ENCODE measurements at places on chromosomes 7 and 10.

- DNase-seq, result no peak
These were observed 22.8 kb downstream of the GNA12 start for GRCh38 chr7:2821161-2821841.

DNA sequence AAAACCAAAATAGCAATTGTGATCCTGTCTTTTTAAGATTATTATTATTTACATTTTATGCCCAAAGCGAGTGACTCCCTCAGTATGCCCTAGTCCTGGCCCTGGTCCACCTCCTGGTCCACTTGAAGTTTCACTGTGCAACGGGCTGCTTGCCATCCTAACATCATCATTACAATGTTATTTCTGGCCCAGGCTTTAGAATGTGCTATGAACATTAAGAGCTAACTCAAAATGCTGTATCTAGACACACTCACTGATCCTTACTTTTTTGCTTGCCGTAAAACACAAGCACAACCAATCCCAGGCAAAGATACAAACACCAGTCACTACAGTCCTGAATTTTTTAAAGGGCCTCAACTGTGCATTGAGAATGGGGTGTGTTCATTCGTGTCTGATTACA, 38.4 kb downstream of the RHOBTB1 start:
- peak; percentile 36 for DNase-seq

DNA sequence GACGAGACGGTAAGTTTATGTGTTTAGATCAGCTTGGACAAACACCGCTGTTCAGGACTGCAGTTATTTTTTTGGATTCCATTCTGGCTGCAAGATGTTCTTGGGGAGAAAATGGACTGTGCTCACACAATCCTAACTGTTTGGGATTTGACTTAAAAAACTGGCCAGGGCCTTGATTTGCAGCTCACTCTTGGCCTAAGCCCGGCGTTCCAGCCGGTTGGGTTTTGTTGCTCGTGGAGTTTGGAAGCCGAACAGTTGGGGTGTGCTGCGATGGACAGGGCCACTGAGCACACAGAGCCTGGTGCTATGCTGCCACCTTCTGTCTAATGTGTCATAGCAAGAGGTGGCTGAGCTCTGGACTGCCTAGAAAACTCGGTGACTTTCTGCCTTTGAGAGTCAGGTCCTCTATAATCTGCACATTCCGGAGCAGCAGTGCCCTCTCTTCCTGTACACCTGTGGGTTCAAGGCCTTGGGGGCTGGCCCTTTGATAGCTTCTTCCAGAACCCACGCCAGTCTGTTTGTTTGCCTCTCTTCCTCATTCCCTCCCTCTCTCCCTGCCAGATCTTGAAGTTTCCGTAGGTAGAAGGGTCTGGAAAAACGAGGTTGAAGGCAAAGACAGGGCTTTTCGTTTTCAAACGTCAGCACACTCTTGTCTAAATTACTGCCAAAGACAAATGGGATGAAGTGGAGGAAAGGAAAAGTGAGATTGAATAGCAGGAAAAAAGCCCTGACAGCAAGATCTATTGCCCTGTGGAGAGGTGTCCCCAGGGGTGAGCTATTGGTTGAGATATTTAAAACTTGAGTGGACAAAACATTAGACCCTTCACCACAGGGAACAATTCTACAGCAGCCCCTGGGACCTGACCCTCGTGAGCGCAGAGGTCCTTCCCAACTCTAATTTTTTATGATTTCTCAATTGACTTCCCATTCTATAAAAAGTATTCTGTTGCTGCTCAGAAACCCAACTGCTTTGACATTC, 167.5 kb upstream of the HABP2 start:
- DNase-seq, result peak; percentile 95

GRCh38 chr7:24660546-24660945, 87.3 kb downstream of the PALS2 start:
- peak; percentile 11 for DNase-seq

DNA sequence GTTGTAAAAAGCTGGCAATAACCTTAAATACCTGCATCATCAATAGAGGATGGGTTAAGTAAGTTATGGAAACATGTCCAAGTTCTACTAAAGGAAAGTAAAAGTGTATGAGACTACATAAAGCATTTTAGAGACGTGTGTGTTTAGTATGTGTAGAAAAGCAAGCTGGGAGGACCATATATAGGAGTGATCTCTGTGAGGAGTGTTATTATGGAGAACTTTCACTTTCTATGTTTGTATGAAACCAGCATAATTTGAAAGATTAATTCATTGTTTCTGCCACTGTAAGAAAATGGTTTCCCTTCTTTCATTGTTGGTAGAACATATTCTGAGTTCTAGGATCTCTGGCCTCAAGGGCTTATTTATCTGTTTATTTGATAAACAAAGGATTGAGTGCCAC, 19.2 kb upstream of the PDLIM1 start:
- no peak for DNase-seq

DNA sequence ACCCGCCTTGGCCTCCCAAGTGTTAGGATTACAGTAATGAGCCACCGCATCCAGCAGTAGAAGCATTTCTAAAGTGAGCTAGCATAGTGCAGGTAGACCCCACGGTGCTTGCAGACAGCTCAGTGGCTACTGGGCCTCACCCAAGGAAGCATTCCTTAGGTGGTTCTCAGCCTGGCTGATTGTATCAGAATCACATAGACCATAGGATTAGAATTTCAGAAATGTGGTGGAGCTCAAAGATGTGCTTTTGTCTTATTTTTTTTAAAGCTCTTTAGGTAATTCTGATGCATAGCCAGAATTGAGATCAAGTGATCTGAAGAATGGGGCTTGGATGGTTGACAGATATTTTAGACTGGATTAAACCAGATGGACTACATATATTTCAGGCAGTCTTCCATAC, 10.9 kb downstream of the ANLN start:
- DNase-seq, result no peak

DNA sequence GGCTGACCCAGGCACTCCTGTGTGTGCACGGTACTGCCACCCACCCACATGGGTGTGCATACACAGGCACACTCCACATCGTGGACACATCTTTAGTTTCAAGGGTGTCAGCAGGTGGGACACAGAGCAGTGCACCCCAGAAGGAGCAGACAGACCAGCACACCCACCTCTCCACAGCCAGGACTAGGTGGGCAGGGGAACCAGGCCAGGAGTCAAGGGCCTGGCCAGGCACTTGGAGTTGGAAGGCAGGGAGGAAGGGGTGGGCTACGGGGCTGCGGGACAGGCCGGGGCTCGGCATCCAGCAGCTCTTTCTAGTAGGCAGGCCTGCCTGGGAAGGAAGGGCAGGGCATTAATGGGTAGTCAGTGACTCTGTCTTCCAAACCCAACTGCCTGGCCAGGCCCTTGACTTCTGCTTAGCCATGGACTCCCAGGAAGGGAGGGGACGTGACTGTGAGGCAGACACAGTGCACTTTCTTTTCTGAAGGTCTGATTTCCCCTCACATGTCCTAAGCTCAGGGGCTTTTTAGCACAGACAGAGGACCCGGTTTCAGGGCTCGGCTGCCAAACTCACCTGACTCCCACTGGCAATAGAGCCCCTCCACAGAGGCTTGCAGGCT, 14.6 kb downstream of the RASGEF1A start:
- DNase-seq, result no peak

DNA sequence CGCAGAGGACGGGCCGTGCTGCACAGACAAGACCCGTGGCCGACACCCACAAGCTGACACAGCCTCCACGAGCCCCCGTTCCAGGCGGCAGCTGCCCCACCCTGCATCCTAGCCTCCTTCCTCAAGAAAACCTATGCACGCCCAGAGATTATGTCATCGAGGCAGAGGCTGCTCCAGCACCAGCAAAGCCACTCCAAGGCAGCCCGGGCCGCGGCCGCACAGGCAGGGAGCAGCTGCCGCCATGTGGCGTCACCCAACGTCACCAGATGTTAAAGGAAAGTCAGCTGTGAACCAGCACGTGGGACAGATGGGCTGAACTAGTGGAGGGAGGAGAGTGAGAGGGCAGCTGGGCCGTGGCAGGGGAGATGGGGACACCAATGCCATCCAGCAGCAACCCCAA, 59.8 kb downstream of the STK32C start:
- no peak for DNase-seq

DNA sequence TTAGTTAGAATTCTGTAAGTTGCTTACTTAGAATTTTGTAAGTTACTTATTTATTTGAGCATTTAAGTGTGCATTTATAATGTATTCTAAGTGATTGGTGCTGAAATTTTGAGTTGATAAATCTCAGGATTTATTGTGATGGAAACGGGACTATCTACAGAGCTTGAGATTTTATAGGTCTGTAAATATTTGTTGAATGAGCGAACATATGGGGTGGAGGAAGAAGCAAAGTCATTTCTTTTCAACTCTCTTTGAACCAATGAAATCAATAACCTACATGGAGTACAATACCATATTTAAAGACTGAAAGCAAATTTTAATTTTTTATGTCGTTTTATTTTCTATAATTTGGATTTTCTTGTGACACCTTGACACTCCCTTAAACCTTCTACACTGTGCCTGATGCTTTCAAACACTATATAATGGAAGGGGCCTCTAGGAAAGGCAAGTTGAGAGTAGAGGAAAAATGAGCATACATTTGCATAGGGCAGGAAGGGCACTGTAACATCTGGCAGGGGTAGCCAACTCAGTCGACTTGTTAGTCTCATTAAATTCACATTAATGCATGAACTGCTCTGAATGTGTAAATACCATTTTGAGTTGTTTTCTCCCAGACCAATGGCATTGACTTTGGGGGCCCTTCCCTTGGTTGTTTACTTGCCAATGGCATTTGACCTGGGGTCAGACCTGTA, 204.2 kb downstream of the DYNC1I1 start:
- no peak for DNase-seq

GRCh38 chr10:534047-534566, 155.4 kb downstream of the DIP2C start:
- DNase-seq, result no peak

DNA sequence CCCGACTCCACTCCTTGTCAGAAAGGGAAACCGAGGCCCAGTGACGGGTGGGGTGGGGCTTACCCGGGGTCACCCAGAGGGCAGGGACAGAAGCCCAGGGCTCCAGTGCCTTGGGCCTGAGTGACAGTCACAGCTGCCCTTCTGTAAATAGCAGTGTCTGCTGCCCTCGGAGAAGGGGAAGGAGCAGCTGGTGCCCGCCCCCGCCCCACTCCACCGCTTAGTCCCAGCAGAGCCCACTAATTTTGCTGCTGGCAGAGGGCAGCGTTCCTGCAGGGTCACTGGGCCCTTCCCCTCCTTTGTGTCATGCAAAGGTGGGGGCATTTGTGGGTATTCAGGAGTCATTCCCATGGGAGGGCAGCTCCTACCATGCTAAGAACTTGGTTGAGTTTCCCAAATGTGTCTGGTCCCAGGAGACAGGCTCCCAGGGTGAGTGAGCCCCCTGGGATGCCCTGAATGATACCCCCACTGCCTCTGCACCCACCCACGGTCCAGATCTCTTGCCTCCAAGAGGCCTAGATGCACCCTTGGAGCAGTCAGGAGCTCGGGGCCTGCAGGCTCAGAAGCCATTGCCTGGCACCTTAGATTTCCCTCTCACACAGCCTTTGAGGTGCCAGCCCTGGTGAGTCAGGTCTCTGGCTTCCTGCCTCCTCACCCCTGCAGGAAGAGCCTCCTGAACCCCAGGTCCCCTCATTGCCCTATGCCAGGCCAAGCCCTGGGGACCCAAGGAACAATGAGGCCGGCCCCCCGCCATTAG, 17.2 kb downstream of the SH2B2 start:
- DNase-seq, result peak; percentile 73

GRCh38 chr10:108673741-108674140, 1249.6 kb downstream of the XPNPEP1 start:
- no peak for DNase-seq

DNA sequence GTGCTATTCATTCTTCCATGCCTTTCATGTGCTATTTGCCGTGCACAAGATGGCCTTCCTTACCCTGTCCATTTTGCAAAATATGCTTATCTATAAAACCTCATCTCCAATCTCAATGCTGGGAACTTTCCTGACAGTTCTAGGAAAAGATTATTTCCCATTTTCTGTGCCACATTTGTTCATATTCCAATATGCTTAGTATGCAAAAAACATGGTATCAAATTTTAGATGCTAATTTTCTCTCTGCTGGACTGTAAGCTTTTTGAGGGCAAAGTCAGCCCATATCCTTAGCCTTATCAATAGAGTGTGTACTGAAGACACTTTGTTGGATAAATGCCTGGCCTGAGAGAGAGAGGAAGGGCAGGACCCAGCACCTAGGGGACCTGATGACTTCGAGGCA, 39.4 kb downstream of the MGAM2 start:
- no peak for DNase-seq

- peak; percentile 13 for DNase-seq
These were observed 166.8 kb downstream of the SORCS1 start for GRCh38 chr10:106997721-106998120.

- DNase-seq, result no peak
These were observed 50.1 kb downstream of the GNAI1 start for GRCh38 chr7:80184693-80185092.

- no peak for DNase-seq
These were observed 49.6 kb downstream of the TES start for GRCh38 chr7:116259871-116260440.

DNA sequence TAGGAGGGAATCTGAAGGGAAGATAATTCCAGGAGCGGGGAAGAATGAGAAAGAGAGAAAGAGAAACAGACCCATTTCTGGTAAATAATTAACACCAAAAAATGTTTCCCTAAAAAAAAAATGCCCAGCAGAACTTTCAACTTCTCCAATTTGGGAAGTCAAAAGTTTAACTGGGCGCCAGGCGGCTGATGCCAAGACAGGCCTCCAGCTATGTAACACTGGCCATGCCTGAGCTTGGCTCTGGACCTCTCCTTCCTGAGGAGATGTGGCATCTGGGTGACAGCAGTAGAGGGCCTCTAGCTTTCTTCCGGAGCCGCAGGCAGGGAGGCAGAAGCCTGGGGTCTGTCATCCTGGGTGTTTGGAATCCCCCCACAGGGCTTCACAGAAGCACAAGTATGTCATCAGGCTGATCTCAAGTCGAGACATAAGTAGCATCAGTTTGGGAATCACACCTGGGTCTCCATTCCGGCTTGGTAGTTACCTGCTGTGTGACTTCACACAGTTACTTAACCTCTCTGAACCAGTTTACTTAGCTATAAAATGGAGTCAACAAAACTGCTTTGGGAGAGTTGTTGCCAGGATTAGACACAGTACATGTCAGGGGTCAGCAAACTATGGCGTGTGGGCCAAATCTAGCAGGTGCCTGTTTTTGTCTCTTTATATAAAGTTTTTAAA, 50.5 kb upstream of the TCF7L2 start:
- DNase-seq, result no peak

DNA sequence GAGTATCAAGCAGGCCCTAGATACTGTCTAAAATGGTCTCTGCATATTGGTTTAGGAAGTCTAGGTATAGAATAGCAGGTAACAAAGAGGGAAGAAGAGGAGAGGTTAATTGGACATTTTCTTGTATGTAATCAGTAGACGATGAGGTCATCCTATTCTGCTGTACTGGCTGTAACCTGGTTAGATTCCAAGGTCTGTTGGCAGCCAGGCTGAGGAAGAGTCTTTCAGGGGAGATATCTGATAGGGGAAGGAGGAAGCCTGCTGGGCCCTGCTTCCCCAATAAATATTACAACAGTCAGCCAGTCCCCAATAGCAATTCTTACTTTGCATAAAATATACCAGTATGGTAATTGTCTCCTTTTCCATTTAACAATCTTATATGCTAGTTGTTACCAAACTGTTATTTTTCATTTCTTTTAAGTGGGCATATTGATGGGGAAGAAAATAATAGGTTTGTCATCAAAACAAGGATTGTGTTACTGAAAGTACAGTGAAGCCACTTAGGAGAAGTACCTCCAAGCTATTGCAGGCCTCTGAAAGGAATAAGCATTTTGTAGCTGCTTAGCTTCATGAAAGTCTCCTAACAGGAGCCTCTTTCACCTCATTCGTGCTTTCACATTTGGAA, 186.4 kb downstream of the LRRC4 start:
- peak; percentile 17 for DNase-seq
